ENCODE measurements at places on chromosomes 13 and 19.
A peak's percentile ranks its signal among the peaks of the same experiment; 100 is the strongest.

DNA sequence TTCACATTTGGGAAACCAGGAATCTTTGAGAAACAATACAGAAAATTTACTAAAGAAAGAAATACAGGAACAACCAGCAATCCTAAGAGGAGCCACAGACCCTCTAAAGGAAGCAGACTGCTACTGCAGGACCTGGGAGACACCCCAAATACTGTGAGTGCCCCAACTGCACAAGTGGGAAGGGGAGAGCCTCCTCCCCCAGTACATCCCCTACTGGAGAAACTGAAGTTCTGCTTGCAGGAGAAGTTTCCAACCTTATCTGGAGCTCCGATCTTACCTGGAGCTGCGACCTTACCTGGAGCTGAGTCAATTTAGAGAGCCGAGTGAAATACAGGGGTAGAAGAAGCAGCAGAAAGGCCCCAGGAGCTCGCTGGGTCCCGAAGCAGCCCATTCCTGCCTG, 236.4 kb upstream of the SPRY2 start:
- no peak for DNase-seq

DNA sequence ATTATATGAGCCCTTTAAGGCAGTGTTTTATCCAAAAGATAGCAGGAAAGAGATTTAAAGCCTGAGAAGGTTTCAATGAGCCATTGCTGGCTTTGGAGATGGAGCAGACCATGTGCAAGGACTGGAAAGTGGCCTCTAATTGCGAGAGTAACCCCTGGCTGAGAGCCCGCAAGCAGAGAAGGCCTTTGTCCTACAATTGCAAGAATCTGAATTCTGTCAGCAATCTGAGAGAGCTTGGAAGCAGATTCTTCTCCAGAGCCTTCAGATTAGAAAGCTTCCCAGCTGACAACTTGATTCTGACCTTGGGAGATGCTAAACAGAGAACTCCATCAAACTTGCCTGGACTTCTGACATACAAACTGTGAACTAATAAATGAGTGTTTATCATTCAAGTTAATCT, 528.7 kb upstream of the KLF12 start:
- DNase-seq: no peak

GRCh38 chr19:45097776-45098520, 5.0 kb downstream of the PPP1R37 start:
- DNase-seq: peak; percentile 19

GRCh38 chr13:40063278-40063698, 407.8 kb downstream of the COG6 start:
- DNase-seq: no peak

DNA sequence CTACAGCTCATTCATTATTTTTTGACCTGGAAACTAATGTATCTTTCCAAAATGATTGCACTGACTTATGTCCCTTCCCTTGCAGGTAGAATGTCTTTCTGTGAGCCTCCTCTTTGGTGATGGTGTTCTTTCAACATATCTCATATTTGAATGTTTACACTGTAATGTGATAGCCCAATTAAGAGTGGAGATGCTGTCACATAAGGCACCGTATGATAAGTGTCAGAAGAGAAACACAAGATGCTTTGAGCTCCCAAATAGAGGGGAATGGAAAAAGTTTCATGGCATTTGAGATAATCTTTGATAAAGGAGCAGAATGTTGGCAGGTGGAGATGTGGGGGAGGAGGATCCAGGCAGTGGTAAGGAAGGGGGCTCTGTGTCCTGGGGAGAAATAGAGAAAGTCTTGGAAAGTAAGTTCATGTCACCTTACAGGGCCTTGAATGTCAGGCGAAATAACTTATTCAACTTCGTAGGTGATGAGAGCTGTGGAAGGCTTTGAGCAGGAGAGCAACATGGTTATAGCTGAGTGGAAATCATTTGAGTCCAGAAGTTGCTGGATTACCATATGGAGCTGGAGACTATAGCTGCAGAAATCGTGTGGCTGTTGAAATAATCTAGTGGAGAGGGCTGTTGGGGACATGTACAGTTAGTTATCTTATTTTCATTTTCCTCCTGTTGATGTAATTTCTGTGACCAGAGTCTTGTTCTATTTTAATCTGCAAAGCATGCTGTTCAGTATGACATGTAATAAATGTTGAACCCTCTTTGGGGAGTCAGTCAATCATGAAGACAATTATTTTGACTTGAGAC, 10.3 kb upstream of the RNF113B start:
- DNase-seq: no peak
